ENCODE measurements at places on chromosomes 2 and 18.

DNA sequence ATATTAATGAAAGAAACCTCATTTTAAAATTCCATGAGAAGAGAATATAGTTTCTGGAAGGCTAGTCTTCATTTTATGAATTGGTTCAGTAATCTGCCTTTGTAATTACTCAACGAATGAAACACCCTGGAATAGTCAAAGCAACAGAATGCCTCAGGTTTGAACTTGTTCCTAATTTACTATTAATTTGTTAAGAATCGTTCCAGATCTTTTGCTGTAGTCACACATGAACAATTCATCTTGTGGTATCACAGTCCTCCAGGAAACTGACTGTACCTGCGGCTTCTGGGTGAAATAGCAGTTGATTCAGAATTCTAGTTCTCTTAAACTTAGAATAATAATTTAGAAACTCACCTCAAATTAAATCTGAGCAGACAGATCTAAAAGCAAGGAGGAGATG lies 282.7 kb upstream of the MAP2 start:
- no peak for DNase-seq

- no peak for DNase-seq
These were observed 225.7 kb upstream of the TNP1 start for GRCh38 chr2:217085543-217085942.

GRCh38 chr2:128781585-128782385 lies 463.1 kb upstream of the HS6ST1 start:
- DNase-seq = no peak

DNA sequence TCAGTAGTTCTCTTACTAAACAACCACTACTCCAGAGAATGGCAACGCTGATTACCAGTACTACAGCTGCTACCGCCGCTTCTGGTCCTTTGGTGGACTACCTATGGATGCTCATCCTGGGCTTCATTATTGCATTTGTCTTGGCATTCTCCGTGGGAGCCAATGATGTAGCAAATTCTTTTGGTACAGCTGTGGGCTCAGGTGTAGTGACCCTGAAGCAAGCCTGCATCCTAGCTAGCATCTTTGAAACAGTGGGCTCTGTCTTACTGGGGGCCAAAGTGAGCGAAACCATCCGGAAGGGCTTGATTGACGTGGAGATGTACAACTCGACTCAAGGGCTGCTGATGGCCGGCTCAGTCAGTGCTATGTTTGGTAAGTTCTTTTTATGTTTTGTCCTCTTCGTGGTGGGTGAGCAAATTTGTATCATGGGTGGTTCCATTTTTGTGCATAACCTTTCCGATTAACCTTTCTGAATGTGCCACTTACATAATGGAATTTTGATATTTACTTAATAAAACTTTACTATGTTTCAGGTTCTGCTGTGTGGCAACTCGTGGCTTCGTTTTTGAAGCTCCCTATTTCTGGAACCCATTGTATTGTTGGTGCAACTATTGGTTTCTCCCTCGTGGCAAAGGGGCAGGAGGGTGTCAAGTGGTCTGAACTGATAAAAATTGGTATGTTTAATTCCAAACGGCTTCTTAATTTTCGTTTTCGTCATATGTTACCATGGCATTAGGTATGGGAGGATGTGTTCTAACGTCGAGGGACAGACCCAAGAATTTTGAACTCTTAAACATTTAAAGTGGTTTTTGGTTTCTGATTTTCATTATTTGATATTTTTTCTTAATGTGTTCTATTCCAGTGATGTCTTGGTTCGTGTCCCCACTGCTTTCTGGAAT lies 1.3 kb downstream of the SLC20A1 start:
- DNase-seq = no peak

GRCh38 chr2:181789827-181790448 lies 101.6 kb upstream of the ITPRID2 start:
- no peak for DNase-seq

DNA sequence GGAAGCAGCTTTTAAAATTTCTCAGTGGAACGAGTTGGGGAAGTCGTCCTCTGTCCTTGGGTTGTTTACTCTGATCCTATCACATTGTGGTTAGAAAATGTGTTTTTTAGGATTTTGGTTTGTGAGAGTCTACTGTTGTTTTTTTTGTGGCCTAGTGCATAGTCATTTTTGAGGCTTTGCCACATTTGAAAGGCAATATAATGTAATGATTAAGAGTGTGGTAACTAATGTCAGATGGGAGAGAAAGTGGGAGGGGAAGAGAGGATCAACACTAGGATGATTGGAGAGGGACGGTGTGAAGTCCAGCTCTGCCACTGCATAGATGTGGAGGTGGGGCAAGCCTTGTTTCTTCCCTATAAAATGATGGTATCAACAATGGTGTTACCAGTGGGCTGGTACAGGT lies 8.5 kb downstream of the SP140L start:
- no peak for DNase-seq

DNA sequence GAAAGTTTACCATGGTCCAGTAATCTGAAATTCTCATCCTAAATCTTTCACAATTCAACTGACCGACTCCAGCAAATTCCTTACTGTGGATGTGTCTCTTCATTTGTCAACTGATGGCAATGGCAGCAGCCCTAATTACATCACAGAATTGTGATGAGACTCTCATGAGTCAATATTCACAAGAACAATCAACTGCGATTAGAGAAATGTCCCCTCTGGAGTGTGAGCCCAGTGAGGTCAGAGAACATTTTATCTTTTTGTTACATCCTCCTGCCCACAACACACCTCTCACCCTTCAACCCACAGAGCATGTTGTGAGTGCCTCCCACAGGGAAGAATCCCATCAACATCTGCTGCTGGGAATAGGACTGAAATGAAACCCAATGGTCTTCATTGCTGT lies 73.6 kb downstream of the CD226 start:
- DNase-seq = no peak

GRCh38 chr2:239534581-239535412 lies 134.0 kb upstream of the HDAC4 start:
- no peak for DNase-seq

DNA sequence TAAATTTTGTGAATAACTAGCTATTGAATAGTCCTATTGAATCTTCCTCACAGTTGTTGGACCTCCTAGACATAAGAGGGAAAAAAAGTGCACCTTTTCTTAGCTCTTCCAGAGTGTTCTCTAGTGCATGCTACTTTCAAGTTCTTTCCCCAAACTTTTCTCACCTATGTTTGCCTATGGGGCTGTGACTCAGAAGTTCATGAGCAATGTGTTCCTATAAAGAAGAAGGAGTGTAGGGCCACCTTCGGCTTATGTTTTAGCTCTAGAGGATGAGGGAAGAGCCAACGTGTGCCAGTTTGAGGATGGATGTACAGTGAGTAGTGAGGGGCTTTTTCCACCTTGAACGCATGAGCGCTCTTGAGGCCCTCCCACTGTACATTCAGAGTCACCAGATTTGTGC lies 27.0 kb upstream of the HNMT start:
- DNase-seq = no peak

DNA sequence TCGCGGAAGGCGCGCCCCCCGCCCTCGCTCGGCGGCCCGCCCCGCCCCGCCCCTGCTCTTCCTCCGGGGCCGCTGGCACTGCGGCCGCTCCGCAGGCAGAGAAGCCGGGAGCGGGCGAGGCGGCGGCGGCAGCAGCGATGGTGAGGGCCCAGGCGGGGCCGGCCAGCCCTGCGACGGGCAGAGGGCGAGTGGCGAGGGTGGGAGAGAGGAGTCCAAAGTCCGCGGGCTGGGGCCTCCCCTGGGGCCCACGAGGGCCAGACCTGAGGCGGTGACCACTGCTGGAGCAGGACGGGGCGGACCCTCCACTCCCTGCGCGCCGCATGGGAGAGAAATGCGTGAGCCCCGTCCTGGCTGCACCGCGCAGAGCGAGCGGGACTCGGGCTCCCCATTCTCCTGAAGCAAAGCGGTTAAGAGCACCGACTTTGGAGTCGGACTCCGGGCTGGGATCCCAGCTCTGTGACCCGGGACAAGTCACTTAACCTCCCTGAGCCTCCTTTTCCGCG lies at the start of gene VAMP5:
TSS of gene VAMP5 (plus strand) at position 78 of the 503 bp plus-strand sequence. CDS start at position 138, 60 bp downstream.
- no peak for DNase-seq

GRCh38 chr18:23243178-23243577 lies 107.9 kb downstream of the CABLES1 start:
- no peak for DNase-seq

DNA sequence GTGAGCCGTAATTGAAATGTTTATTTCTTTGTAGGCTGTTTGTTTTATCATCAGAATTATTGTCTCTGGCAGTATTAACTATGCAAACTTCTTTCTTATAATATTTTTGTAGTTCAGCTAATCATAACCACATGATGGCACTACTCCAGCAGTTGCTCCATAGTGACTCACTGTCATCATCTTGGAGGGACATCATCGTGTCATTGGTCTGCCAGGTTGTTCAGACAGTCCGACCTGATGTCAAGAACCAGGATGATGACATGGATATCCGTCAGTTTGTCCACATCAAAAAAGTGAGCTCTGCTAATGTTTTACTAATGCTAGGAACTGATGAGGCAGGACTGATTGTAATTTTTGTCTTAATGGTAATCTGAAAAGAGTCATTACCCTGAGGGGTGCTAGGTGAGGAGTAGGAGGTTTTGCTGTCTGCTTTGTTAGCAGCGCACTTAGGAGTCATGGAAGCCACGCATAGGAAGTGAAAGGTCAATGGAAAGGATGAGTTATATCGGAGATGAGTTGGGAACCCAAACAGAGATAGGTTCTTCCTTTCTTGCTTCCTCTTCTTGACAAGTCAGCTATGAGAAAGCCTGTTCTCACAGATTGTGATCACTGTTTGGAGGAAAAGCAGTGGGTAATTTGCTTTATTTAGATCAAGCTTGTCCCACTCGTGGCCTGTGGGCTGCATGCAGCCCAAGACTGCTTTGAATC lies 49.2 kb downstream of the PIKFYVE start:
- DNase-seq = no peak

DNA sequence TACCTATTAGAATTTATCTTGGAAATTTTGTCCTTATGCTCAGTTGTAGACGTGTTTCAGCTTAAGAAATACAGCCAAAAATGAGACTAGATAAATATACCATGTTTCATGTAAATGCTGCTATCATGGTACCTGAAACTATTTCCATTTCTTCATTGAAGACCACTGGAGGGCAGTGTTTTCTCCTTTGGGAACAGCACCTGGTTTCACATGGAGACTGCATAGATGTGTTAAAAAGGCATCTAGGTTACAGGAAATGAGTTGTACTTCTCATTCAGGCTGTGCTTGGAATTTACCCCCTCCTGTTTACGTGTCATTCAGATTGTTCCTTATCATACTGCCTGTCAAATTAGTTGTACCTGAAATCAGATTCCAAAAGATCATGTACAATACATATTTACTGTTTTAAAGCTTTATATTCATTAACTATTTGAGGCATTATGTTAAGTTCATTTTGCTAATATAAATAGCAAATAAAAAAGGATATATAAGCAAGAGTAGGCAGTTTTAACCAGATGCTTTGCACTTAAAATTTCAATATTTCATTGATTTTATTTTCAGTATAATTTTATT lies 57.3 kb upstream of the PSMD14 start:
- no peak for DNase-seq

DNA sequence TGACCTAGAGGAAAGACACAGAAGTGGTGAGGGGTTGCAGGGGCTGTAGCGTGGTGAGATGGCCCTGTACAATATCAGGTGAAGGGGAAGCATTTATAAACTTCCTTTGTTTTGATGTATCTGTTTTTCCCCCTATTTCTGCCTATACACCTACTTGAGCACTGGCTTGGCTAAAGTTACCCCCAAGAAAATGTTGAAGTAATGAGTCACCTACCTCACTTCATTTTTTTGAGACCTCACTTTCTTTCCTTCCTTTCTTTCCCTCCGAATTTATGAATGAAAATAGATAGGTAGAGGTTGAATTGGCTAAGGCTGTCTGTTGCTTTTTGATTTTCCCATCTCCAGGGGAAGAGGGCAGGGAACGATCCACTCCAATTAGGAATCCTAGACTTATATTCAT lies 231.1 kb upstream of the EPAS1 start:
- no peak for DNase-seq

DNA sequence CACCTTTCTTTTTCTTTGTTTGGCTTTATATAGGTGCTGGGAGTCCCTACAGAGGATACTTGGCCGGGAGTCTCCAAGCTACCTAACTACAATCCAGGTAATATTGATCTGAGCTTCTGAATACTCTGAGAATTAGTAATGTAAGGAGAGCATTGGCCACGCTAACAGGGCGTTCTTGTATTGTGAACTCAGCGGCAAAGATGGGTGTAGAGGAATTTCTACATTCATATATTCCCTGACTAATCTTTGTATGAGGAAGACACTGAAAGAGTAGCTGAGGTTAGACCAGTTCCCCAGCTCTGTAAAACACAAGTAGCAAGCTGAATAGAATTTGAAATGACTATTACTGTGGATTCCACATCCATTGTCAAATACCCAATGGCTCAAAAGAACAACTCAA lies 48.5 kb downstream of the CDK15 start:
- DNase-seq = no peak

DNA sequence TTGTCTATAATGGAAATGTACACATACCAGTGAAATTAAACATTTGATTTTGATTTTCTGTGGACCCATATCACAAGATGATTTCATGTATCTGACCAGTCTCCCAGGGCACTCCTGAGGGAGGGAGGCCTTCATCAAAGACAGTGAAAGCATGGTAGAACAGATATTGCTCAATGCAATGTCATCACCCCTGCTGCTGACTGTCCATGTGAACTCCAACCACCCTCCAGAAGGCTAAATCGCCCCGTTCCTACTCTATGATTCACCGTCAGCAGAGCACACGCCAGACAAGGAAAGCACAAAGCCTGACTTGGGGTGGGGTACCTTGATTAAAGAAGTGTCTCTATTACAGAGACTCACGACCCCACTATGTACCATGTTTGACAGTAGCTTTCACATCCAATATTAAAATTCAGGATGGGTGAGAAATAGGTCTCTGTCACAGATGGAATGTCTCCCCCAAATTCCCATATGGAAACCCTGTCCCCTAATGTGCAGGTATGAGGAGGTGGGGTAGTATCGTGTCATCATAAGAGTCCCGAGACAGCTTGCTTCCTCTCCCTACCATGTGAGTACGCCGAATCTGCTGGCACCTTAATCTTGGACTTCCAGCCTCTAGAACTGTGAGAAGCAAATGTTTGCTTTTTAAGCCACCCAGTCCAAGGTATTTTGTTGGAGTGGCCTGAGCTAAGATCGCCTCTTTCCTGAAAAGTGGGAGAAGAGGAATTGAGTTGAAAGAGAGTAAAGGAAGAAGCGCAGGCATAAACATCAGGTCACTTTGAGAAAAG lies 42.4 kb downstream of the CYB5A start:
- DNase-seq = no peak

GRCh38 chr2:43219383-43220228 lies 6.8 kb downstream of the ZFP36L2 start:
- DNase-seq = peak; percentile 56
